Natural killer cell (primary cell): ENCODE measurements at places on chromosomes 7 and 10. TPM values are rescaled to one million over a fixed set of nuclear protein-coding genes. Genes with fewer than 3 reads are reported as not detected.
A peak's percentile ranks its signal among the peaks of the same experiment; 100 is the strongest.

DNA sequence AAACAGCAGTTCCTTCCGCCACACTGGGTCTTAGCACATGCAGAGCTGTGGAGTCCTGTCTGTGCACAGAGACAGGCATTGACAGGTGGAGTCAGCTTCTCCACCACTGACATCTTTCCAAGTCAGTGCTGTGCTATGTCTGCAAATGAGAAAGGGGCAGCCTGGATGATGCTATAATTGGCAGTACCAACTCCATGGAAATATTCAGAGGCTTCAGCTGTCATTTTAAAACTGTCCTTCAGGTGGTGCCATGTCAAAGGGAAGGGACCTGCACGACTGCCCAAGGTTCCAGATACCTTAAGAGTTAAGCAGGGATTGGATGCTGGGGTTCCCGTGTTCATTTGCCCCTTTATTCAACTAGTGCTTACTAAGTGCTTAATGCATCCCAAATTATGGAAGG lies 258.0 kb upstream of the PRKCQ start:
- no peak for DNase-seq

LOXL4 gene
- 0.23 TPM for total RNA-seq

GRCh38 chr10:43229208-43230061 lies 37.4 kb downstream of the RASGEF1A start:
- DNase-seq = peak; percentile 52

- DNase-seq = no peak
These were observed 275.6 kb upstream of the FOXK1 start for GRCh38 chr7:4406288-4407058.

DNA sequence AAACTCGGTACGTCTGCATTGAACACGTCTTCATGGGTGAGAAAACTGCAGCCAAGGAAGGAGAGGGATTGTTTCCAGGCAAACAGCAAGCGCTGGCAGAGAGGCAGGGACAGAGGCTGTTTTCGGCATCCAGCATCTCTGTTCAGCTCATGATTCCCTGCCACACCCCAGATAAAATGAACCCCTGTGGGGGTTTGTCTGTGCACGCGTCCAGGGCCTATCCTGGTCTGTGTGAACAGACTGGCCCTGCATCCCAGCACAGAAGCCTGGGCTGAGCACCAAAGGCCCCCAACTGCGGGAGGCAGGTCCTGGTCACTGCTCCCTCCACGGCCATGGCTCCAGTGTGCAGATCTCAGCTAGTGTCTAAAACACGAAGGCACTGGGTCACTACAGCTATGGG lies 83.3 kb upstream of the FAM20C start:
- no peak for DNase-seq

DNA sequence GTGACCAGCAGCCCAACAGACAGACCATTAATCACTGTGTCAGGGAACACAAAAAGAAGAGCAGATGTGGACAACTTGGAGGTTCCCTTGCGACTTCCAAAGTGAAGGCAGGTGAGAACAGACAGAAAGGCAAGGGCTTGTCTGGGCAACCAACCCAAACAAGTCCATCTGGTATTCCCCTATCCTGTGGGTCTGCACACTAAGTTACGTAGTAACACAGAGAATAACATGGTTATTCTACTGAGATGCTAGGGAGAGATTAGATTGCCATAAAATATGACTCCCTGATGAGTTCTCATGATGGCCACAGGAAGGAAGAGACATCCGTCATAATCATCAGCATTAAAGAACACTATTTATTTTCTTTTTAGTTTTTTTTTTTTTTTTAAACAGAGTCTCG lies 252.2 kb downstream of the CALN1 start:
- DNase-seq = no peak

DNA sequence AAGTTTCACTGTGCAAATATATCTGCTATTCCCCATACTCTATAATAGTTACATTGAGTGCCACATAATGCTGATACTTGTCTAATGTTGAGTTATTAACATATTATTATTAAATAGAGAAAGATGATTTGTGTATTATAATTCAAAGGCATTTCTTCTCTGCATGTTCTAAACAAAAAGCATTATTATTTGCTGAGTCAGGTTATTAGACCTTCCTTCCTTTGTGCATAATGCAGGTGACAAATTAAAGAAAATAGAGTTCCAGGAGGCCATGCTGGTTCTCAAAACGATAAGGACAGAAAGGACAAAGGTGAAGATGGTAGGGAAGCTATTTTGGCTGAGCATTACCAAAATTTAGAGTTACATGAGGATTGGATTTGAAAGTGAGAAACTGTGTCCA lies 85.4 kb upstream of the CYP2C9 start:
- DNase-seq = no peak

DNA sequence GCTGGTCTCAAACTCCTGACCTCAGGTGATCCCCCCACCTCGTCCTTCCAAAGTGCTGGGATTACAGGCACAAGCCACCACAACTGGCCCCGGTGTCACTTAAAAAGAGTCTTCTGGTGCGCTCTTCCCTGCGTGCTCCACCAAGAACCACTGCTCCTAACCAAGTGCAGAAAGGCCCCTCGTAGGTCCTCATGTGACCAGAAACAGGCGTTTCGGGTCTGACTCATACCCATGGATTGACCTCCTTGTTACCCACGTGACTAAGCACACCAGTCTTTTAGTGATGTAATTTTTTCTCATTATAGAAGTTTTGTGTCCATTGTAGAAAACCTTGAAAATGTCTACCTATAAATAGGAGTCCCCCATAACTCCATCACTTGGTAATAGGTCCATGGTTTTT lies 13.9 kb downstream of the FKBP6 start:
- DNase-seq = no peak

DNA sequence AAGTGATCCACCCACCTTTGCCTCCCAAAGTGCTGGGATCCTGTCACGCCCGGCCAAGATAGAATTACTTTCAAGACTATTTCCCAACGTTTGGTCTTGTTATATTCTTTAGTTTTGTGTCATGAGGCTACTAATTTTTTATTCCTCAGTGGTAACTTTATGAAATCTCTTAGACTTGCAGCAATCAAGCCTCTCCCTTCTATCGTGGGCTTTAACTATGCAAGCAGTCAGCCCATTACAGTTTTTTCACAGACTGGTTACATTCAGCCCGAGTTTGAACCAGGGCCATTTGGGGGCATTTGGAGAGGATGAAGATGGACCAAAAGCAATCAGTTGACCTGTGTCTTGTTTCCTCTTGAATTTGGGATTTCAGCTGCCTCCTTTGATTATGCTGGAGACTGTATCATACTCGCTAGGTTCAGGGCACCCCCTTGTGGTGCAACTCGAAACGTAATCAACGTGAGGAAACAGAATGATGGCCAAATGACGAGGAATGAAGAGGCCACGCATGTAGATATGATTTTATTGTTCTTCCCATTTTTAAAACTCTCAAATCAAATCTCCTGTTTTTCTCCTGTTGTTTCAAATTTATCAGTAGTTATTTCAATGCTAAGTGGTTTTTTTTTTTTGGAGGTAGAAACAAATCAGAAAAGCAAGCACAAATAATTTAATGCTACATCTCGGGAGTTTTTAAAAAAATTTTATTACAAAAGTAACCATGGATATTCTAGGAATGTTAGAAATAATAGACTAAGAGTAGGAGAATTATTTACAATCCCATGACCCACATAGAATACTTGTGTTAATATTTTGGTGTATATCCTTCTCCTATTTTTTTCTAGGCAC lies 151.6 kb downstream of the KIAA1217 start:
- peak; percentile 25 for DNase-seq

DNA sequence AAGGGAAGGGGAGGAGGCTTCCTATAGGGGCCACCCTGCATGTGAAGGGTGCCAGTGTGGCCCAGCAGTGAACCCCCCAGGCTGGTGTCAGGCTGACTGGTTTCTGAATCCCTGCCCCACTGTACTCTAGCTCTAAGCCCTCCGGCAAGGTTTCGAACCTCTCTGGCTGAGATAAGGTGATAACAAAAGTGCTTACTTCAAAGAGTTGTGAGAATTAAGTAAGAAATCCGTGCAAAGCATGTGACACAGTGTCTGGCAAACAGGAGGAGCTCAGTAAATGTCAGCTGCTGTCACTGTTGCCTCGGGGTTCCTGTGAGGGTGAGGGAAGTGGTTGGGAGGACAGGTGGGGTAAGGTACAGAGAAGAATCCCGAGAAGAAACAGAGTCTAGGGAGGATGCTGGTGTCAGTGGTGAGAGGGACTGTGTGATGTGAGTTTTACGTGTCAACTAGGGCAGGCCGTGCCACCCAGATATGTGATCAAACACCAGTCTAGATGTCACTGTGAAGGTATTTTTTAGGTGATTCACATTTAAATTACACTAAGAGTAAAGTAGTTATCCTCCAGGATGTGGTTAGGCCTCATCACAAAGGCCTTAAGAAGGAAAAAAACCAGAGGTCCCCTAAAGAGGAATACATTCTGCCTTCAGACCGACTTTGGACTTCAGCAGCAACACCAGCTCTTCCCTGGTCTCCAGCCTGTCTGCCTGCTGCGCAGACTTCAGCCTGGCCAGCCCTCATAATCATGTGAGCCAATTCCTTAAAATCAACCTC lies 64.4 kb downstream of the BPGM start:
- DNase-seq = peak; percentile 85

ENTPD1 gene
- 3.1 TPM for total RNA-seq

TMEM130 gene
- total RNA-seq = not detected

DNA sequence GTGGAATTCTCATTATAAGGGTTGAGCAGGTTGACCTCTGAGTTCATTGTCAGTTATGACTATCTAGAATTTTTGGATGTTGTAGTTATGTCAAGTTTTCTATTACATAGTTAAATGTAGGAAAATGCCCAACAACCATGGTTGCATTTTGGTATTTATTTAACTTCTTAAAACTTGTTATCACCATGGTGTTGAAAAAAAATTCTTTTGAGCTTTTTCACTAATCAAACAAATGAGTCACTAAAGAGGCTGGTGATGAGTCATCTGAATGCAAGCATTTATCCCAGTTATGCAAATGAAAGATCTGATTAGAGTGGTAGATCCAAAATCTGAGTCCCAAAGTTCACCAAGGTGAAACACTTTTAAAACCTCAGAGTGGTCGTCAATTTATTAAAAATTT lies 624.7 kb upstream of the IGFBP3 start:
- no peak for DNase-seq

GRCh38 chr7:1920266-1920681 lies 250.2 kb downstream of the ELFN1 start:
- DNase-seq = no peak

SPDYE3 gene
- total RNA-seq = not detected

DNA sequence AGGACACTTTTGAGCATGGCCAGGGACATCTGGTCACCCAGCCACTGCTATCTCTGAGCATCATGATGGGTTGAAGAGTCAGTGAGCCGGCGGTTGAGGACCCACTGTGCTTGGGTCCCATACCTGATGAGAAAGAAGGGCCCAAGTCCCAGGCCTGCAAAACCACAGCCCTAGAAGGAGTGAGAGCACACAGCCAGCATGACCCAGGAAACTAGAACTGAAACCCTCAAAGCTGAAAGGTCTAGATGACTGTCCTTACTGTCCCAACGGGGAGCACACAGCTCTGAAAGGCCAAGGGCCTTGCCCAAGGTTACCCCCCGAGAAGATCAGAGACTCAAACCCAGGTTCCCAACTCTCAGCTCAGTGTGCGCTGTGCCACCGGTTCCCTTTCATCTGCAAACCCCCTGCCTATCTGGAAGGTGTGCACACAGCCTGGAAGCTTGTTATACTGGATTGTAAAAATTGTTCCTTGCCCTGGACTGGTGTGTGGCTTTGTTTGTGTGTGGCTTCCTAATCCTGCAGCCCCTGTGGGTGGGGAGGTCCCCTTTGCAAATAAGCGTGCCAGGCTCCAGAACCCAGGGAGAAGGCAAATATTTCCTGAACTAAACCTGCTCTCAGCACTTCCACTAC lies 22.6 kb upstream of the PSAP start:
- no peak for DNase-seq

FOXI2 gene
- total RNA-seq = not detected

NRCAM gene
- 0.27 TPM for total RNA-seq

DNA sequence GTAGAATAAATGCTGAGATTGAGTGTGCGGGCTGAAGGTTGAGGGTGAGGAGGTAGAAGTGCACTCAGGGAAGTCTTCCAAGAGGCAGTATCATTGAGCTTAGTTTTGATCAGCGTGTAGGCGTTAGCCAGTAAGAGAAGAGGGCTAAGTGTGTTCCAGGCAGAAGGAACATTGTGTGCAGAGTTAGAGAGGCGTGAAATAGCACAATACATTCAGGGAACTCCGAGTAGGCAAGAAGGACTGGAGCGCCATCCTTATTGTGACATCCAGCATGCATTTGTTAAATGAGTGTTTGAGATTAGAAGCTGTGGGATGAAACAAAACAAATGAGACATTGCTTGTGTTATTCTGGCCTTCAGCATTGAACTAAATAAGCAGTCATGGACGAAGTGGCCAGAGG lies 140.9 kb upstream of the MKLN1 start:
- DNase-seq = no peak

DNA sequence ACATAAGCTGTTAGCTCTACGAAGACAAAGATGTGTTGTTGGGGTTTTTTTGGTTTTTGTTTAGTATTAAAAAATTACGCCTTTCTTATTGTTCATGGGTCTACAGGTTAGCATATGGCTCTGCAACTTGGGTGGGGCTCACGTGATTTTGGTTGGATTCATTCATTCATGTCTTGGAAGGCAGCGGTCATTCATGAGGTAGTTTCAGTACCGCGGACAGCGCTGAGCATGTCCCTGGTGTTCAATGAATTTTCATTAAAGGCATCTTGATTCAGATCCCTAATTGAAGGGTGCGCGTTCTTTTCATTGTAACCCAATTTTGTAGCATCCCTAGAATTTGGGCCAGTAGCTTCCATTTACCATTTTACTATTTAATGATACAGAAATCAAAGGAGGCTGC lies 42.9 kb upstream of the TCERG1L start:
- no peak for DNase-seq

TPK1 gene
- 20.9 TPM for total RNA-seq

- no peak for DNase-seq
These were observed 119.5 kb downstream of the AOAH start for GRCh38 chr7:36604806-36605205.

TMEM225B gene
- 1.4 TPM for total RNA-seq

GRCh38 chr10:3963191-3963673 lies 178.2 kb upstream of the KLF6 start:
- no peak for DNase-seq

- DNase-seq = no peak
These were observed 72.8 kb upstream of the NXPH1 start for GRCh38 chr7:8360564-8361153.

DNA sequence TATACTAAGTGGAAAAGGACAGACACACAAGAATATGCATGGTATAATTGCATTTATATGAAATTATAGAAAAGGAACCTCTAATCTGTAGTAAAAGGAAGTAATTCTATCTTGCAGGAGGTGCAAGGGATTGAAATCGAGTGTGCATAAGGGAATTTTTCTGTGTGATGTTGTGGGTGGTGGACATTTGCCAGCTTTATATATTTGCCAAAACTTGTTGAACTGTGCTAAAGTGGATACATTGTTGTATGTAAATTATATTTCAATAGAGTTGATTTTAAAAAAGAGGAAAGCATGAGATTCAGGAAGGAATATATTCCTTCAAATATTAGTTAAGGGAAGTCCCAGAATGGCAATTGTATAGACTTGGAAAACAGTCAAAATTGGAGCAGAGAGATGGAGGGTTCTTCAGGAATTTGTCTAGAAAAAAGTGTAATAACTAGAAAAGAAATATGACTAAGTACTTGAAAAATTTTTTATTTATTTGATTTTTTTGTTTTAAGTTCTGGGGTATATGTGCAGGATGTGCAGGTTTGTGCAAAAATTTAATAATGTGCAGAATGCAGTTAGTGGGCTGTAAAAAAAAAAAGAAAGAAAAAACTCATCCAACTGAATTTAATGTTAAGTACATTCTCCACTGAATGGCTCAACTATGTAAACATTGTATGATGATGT lies 96.1 kb downstream of the ARL4A start:
- no peak for DNase-seq

SCD gene
- total RNA-seq = 3.8 TPM

GRCh38 chr10:11170993-11171851 lies 153.6 kb downstream of the CELF2 start:
- peak; percentile 45 for DNase-seq

UNC5B gene
- 0.09 TPM for total RNA-seq
